Activated CD8-positive, alpha-beta memory T cell treated with anti-CD3 and anti-CD28 coated beads for 48 hours (primary cell): ENCODE measurements at places on chromosomes 2 and 18.
A peak's percentile ranks its signal among the peaks of the same experiment; 100 is the strongest.

DNA sequence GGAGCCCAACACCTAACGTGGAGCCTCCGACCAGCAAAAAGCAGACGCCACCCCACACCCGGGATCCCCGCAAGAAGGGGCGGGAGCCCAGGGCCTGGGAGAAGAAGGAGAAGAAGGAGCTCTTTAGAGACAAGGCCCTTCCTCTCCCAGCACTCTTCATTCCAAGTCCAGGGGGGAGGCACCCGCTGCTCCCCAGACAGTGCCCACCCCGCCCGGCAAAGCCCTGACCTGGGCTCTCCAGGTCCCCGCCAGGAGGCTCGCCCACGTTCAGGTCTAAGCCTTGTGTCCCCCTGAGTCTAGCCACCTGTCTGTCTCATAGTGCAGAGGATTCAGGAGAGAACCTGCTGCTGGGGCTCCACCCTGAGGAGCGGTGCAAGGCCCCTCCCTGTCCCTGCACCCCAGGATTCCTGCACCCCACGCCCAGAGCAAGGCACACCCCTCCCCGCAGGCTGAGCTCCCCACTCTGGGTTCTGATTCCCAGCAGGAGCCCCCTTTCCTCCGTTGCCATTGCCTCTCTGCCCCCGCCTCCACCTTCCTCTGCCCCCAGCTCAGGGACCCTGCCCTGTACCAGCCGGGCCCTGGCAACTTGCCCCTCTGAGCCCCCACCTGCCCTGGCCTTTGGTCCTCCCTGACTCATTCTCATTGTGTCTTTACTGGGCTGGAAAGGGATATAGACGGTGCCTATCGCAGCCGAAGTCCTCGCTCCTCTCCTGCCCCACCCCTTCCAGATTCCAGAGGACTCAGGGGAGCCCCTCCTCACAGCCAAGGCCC lies 33.5 kb upstream of the GPC1 start:
- DNase-seq: no peak

DNA sequence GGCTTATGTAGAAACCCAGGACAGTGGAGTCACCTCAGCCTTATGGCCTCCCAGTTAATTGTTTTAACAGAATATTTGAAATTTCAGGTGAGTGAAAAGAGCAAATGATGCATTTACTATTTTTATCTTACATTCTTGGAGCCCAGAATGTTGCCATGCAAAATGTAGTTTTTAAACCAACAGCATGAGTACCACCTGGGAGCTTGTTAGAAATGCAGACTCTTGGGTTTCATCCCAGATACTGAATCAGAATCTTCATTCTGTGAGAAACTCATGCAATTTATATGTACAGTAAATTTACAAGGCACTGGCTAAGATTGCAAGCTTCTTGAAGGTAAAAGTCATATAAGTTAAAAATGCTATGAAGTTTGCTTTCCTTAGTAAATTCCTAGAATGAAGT lies 654.5 kb upstream of the CDH2 start:
- no peak for DNase-seq

DNA sequence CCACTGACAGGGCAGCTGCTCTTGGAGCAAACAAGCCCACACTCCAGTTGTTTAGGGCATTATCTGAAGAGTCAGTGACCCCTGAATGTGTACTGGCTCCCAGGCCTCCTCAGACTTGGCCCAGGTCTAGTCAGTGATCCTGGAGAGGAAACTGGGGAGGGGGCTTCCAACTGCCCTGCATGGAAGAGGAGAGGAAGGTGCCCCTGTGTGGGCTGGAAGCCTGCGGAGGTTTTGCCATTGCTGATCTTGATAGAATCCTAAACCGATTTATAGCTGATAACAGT lies 197.4 kb downstream of the MGAT5 start:
- DNase-seq: no peak

DNA sequence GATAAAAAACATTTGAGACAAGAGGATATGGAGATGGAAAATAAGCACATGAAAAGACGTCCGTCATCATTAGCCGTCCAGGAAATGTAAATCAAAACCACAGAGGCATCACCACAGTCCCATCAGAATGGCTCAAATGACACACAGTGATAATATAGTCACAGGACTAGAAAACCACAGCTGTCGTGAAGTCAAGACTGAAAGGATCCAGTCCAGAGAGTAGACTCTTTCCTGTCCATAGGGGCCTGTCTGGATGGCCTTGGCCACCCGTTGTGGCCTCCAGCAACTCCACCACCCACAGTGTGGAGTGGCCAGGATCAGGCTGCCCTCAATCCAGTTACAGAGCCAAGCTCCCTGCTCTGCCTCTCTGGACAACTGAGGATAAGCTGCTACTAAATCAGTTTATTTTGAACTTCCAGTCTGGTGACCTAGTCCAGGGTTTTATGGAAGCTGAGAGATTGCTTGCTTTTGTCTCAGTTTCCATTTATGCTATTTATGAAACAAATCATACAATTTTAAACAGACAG lies 60.4 kb downstream of the RHOB start:
- DNase-seq: no peak

- no peak for DNase-seq
Observed at GRCh38 chr18:25724997-25725396, 365.4 kb downstream of the SS18 start.

GRCh38 chr2:197883354-197884032 lies 79.1 kb downstream of the PLCL1 start:
- no peak for DNase-seq

- no peak for DNase-seq
Observed at GRCh38 chr18:73793386-73793785, 354.2 kb downstream of the FBXO15 start.

GRCh38 chr2:146978577-146979555 lies 866.0 kb upstream of the ACVR2A start:
- no peak for DNase-seq

DNA sequence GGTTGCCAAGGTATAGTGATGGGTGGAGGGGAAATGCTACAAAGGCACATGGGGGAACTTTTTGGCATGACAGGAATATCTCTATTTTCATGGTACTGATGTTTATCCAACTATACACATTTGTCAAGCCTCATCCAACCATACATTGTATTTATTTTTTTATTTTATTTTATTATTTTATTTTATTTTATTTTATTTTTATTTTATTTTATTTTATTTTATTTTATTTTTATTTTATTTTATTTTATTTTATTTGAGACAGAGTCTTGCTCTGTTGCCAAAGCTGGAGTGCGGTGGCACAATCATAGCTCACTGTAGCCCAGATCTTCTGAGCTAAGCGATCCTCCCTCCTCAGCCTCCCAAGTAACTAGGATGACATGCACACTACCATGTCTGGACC lies 219.1 kb downstream of the ZRANB3 start:
- DNase-seq: no peak

- no peak for DNase-seq
Observed at GRCh38 chr2:215850380-215850779, 163.0 kb downstream of the MREG start.

DNA sequence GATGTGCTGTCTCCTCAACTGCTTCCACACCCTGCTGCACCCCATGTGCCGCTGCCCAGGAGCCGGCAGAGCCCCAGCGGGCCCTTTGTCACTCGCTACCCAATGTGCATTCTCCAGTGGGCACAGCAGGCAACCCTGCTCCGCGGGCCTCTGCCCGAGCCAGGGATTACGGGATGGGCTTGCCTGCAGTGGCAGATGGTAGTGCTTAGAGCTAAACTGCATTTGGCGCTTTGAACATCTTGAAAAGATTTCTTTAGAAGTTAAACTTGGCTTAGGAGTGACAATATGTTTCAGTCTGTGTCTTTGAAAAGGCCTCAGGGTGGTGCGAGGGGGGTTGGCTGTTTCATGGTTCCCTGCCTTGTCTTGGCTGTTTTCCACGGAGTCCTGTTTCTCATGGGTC lies 84.0 kb upstream of the BOD1L2 start:
- DNase-seq: no peak

DNA sequence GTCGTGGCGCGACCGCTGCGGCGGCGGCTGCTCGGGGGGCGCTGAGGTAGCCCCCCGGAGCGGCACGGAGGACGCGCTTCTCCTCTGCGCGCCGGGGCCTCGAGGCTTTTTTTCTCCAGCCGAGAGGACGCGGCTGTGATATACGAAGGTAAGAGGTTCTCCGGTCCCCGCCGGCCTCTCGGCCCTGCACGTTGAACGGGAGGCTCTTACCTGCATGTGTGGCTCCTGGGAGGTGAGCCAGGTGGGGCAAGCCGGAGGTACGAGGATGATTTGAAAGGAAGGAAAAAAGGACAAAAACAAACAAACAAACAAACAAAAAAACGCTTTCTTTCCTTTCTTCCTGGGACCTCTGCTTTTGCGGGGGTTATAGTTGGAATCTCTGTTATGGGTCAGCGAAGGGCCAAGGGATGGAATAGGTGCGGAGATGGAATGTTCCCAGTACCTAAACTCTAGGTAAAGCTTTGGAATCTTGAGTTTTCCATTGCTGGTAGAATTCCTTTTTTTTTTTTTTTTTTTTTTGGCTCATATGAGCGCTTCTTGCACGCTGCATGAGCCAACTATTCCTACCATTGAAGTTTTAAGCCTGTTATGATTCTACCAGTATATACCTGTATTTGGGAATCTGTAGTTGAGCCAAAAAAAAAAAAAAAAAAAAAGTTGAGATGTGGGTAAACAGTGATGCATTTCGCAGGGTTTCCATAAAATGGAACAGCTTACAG lies 674 bp downstream of the PTPN4 start:
- DNase-seq: peak; percentile 14
